A549 treated with RU486 at 1 μM for 4 hours (cell line): ENCODE measurements at places on chromosomes 2 and 18. TPM values are rescaled to one million over a fixed set of nuclear protein-coding genes. Genes with fewer than 3 reads are reported as not detected.

The FAP gene
- total RNA-seq = 0.06 TPM in 1 of 5 replicates, not detected in the others

The METAP1D gene
- 2.3 to 3.0 TPM (median 2.6 TPM) in 5 replicates for total RNA-seq

The ANKRD29 gene
- total RNA-seq = 9.3 to 13.5 TPM (median 13.3 TPM) in 5 replicates

The FOXD4L1 gene
- 0.21 to 0.58 TPM (median 0.28 TPM) in 5 replicates for total RNA-seq
